ENCODE measurements at places on chromosomes 5 and 9.
A peak's percentile ranks its signal among the peaks of the same experiment; 100 is the strongest.

- no peak for DNase-seq
These were observed 85.9 kb upstream of the FAM120A start for GRCh38 chr9:93365427-93366118.

DNA sequence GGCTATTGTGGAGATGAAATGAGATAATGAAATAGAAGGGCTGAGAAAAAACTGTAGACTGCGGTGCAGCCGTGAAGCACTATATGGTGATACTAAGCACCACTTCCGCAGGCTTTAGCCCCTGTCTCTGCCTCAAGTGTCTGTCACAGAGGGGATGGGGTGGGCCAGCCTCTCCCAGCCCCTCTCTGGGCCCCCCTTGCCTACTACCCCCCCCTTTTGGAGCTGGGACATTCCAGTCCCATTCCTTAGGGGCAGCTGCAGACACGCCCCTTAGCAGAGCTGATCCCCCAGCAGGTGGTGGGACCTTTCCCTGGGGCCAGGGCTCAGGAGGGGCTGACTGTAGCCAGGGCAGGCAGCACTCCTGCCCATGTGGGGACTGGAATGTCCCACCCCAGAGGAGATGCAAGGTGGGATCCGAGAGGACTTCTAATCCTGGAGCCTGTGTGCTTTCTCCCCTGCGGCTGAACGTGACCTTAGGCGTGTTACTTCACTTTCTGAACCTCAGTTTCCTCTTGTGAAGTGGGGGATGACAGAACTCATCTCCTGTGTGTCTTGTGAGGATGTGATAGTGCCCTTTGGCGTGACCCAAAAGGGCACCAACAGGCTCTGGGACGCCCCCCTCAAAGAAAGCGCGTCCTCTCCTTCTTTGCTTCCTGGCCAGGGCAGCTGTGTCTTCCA is 1.9 kb downstream of the N4BP3 start:
- no peak for DNase-seq

DNA sequence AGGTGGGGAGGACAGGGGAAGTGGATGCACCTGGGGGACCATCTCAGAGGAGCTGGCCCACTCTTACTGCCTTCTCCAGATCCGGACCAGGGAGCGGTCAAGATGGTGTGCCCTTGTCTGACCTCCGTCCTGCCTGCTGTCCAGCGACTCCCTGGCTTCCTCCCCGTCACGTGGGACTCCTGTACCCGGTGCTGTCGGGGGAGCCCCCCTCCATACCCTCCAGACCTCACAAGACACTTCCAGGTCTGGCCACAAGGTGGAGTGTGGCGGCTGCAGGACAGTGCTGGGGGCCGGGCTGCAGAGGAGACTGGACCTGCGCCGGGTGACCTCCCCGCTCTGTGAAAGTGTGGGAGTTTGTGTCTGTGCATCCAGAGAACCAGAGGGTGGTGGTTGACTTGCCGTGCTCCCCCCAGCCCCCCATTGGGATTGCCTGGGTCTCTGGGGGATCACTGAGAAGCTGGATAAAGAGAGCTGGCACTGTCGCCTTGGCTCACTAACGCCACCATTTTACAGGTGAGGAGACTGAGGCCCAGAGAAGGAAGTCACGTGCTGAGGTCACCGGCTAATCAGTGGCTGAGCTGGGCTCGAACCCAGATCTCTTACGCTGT is 1.9 kb upstream of the CRB2 start:
- peak; percentile 13 for DNase-seq

DNA sequence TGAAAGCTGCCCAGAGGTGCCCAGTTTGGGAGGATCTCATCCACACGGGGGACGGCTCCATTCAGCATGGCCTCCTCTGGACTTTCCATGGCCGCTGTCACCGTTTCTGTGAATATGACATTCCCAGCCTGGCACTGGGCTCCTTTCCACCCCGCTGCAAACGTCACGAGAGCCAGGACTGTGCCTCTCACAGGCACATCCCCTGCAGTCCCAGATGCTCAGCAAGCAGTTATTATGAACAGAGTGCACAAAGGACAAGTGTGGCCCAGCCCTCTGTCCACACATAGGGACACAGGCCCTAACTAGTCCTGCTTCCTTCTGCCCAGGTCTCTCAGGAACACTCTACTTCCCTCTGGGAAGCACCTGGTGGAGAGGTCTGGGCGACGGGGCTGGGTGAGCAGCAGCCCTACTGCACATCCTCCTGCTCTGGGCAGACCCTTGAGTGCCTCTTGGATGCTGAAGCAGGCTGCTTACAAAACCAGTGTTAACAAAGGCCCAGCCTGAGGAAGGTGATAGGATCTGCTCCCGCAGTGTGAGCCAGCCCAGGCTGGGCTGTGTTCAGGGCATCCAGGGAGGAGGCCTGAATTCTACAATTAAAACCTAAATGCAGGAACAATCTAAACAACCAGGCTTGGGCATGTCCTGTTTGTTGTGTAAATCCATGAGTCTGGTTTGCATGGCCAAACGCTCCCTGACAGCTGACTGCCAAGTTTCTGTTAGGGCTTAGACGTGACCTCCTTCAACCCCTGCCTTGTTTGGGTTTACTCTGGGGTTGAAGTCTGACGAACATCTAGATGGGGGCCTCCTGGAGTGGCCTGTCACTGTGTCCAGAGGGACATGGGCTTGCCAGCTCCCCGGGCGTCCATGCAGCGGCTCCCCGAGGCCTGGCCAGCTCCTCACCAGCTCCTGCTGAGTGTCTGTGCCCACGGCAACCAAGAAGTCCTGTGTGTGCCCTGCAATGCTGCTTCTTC is 269.8 kb downstream of the GADD45G start:
- DNase-seq, result no peak

DNA sequence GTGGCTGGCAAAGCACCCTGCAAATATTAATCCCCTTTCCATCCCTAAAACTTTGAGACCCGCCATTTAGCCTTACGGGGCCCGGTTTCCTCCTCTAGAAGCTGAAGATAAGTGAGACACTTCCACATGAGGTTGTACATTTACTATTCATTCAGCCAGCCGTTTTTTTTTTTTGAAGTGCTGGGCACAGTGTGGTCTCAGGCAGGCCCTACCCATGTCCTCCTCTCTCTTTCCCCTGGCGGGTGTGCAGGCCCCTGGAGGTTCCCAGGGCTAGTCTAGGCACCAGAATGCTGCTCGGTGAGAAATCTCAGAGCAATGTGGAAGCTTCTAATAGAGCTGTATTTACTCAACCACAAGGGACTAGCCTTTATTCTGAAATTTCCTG is 107.4 kb upstream of the LARP1 start:
- no peak for DNase-seq

DNA sequence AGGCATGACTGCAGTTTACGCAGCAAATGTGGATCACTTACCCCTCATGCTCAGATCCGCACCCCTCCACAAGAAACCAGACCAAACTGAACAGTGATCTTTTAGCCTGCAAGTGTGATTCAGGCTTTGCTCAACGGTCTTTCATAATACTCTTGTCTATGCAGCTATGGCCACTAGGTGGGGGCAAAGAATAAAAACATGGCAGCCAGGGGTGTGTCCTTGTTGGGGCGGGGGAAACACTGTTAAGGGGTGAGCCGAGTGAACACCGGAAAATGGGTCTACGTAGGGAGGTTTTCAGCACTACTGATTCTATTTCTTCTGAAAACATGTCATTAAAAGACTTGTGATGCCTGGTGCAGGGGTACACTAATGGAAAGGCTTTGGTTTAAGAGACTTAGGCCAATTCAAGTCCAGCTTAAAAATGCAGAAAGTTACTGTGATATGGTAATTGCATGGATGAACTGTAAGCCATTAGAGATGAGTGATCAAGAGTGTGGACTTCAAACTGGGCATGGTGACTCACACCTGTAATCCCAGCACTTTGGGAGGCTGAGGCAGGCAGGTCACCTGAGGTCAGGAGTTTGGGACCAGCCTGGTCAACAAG is 49.9 kb upstream of the GPR151 start:
- DNase-seq, result peak; percentile 80

- DNase-seq, result no peak
These were observed 5.8 kb upstream of the PPARGC1B start for GRCh38 chr5:149724130-149724840.

DNA sequence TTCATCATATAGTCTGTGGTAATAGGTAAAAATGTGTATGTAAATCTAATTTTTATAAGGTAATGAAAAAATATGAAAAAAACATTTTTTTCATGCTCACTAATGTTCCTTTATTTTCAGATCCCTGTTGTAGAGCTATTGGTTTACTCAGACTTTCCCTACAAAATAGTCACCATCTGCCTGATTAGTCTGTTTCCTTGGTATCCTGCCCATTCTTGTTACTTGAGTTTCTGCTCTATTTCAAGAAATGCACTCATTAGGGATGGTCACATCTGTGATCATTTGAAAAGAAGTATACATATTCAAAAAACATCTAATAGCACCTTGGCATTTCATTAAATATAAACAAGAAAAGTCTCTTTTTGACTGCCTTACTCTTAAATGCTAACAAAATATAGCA is 21.6 kb upstream of the RASA1 start:
- DNase-seq, result no peak

All from NCI-H2227 treated with DMSO at 0.1 percent for 48 hours (cell line).